ENCODE measurements at places on chromosomes 12 and 14.

DNA sequence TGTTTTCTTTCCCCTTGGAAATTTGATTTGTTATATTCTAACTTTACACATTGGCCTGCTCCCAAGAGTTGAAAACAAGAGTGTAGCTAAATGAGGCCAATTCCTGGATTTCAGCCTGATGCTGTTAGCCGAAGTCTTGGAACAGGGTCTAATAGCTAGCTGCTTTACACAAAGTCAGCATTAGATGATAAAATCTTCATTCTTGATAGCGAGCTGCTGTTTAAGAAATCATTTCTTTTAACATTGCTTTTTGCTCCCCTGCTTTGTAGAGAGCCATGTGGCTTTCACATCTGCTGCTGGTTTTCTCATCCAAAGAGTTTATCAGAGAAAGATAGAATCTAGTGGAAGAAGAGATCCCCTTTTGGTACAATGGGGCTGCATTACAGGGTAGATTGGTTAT lies 22.3 kb downstream of the FBXW8 start:
- no peak for DNase-seq

- peak; percentile 17 for DNase-seq
Observed at GRCh38 chr14:98130691-98131090, 1141.3 kb downstream of the BCL11B start.

- DNase-seq, result peak; percentile 97
Observed at GRCh38 chr14:68232300-68233055, 412.9 kb downstream of the RAD51B start.

DNA sequence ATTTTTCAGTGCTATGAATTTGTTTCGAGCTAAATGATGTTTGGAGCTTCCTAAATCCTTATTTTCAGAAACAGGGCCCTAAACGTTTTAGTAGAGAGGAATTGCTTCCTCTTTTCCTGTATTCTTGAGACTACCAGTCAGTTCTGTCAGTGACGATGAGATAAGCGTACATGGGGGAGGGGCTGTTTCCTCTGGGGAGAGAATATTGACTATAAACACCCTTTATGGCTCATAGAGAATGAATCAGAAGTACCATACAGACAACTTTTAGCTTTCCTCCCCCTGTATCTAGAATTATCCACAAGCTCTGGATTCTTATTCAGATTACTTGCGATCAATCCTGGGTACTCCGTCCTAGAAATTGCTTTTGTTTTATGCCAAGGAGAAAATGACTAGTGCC lies 5.1 kb downstream of the TBK1 start:
- DNase-seq, result no peak

DNA sequence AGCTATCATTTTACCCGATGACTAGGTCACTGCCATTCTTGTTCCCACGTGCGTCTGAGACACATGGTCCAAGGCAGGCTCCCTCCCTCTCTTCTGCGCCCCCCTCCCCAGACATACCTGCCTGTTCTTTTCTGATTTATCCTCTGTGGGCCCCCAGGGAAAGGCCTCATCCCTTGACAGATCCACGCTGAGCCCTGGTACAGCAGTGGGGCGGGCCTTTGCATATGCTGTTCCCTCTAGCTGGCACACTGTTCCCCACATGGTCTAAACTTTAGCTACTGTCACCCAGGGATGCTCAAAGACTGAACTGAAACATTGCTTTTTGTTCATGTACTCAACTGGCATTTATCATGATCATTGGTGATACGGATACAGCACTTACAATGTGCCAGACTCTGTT lies 122.5 kb downstream of the SCARB1 start:
- no peak for DNase-seq

DNA sequence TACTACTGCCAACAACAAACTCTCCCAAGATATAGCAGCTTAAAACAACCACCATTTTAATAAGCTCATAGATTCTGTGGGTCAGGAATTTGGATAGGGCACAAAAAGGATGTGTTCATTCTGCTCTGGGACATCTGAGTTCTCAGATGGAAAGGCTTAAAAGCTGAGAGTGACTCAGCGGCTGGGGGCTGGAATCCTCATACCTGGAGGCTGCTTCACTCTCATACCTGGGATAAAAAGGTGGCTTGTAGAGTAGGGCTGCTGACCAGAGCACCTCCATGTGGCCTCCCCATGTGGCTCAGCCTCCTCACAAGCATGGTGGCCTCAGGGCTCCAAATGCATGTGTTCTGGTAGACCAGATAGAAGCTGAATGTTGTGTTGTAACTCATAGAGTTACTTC lies 20.2 kb upstream of the PELI2 start:
- DNase-seq, result no peak

DNA sequence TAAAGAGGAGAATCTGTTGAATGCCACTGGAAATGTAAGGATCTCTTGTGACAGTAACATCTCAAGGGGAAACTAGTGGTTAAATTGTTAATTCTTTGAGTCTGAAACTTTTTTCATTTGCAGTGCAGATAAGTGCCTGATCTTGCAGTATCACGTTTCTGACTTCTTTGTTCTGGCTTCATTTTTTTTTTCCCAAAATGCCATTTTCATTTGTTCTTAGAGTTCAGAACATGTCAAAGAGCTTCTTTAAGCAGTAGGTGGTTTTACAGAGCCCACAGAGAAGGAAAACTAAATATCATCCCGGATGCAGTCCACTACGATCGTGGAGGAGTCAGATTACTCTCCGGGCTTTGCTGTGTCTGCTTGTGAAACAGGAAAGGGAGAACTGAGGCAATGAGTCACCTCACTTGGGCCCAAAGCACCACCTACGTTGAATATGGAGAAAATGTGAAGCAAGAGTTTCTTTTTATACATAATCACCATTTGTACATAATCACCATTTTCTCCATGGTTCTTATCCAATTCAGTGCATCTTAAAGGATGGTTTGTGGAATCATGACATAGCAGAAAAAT lies 43.9 kb downstream of the HMGA2 start:
- no peak for DNase-seq

GRCh38 chr12:53514628-53515290 lies 7.5 kb upstream of the NPFF start:
- DNase-seq, result no peak

GRCh38 chr14:36845356-36846012 lies 183.8 kb downstream of the PAX9 start:
- no peak for DNase-seq

DNA sequence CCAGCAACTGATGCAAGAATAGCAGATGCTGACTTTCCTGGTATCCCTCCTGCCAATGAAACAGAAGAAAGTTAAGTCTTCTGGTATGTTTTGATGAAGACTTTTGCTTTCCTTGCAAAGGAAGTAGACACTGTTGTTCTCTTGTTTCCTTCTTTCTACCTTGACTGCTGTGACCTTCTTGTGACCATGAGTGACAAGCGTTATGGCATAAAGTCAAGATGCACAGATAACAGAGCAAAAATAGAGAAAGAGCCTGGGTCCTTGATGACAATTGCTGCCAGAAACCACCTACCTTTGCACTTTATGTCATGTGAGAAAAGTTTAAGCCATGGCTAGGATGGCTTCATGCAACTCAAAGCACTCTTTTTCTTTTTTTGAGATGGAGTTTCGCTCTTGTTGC lies 49.2 kb upstream of the LTA4H start:
- no peak for DNase-seq

DNA sequence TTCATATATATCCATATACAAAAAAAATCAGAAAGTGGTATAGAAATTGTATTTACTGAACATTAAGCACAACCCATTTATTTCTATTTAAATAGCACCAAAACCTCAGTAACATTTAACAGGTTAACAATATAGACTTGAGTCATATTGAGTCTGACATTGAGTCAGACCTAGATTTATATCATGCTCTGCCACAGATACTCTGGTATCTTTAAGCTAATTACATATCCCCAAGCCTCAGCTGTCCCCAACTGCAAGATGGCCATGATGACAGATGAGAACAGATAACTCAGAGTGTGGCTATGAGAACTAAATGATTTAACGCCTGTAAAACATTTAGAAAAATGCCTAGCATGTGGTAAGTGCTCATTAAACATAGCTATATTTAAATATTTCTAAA lies 40.3 kb downstream of the IFNG start:
- no peak for DNase-seq

DNA sequence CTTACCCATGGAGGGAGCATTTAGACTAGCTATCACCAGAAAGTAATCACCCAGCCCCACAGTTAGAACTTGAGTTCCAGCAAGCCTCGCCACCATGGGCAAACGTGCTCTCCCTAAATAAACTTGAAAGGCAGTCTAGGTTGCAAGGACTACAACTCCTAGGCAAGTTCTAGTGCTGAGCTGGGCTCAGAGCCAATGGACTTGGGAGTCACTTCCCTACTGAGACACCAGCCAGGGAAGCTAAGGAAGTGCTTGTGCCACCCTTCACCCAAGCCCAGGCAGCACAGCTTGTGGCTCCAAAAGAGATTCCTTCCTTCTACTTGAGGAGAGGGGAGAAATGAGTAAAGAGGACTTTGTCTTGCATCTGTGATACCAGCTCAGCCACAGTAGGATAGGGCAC lies 57.9 kb downstream of the SLCO1A2 start:
- DNase-seq, result no peak

DNA sequence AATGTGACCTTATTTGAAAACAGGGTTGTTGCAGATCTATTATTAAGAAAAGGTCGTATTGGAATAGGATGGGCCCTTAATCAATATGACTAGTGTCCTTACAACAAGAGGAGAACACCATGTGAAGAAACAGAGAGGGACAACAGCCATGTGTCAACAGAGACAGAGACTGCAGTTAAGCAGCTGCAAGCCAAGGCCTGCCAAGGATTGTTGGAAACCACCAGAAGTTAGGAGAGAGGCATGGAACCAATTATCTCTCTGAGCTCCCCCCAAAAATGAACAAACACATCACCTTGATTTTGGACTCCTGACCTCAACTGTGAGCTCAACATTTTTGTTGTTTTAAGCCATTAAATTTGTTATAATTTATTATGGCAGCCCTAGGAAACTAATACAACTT lies 214.6 kb upstream of the PRKD1 start:
- peak; percentile 22 for DNase-seq

- DNase-seq, result no peak
Observed at GRCh38 chr14:99807413-99808153, 14.4 kb downstream of the EML1 start.

DNA sequence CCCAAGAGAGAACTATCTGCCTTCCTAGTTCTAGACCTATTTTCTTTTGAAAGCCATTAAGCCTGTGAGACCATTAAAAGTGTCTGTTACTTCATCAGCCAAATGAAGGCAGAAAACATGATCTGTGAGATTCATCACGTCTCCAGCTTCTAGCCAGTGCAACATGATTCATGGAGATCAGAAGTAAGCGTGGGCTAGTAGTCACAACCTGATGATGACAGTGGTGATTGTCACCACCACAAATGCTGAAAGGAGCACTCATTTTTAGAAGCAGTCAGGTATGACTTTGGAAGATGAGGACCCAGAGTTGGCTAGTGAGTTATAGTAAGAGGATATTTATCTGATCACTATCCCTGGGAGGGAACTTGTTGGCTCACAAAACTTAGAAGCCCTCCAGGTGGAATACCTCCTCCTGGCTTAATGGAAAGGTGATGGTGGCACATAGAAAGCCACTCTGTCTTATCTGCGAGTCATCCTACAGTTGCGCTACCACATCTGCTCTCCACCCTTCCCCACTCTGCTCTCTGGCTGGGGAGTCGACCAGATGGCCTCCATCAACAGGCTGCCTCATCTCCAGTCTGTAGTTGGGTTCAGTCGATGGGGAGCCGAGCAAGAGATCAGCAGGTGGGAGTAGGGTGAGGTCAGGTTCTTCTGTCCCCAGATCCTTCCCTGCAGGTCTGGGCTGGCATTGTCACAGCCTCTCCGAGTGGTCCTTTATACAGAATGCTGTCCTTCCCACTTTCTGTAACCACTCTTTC lies 317.6 kb upstream of the FKBP4 start:
- no peak for DNase-seq

- peak; percentile 13 for DNase-seq
Observed at GRCh38 chr14:81516986-81517797, 16.5 kb downstream of the SEL1L start.

DNA sequence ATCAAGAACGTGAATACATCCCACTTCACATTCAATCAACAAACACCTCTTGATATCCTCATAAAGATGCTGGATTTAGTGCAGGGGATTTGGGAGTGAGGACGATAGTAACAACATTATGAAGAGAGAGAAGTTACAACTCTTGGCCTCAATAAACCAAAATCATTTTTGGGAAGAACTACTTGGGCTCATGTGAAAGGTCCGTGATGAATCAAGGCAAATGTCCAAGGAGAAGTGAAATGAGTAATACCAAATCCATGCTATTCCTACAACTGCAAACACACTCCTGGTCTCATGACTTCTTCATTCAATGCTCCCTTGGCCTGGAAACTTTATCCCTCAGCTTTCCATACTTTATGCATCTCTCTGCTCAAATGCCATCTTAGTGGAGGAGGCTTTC lies 162.0 kb upstream of the LMNTD1 start:
- DNase-seq, result no peak

DNA sequence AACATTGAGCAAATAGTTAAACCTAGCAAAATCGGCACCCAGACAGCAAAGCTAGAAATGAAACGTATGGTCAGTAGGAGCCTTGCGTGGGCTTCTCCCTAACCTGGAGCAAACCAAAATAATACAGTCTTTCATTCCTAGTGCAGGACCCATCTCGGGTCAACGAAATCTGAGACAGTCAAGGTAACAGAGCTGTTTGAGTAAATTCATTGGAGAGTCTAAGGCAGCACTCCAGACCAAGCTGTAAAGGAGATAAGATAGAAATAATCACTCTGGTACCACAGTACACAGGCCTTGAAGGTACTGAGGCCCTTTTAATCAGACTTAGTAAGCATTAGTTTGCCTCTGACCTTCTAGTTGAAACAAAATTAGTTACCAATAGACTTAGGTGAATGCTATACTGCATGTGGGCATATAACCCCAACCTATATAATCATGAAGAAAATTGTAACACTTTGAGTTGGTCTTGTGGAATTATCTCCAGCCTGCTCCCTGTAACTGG lies 54.4 kb upstream of the BICD1 start:
- no peak for DNase-seq
